ENCODE measurements at places on chromosomes 7 and 10.

- DNase-seq, result no peak
Observed at GRCh38 chr10:22002591-22003176, 846 bp downstream of the DNAJC1 start.

DNA sequence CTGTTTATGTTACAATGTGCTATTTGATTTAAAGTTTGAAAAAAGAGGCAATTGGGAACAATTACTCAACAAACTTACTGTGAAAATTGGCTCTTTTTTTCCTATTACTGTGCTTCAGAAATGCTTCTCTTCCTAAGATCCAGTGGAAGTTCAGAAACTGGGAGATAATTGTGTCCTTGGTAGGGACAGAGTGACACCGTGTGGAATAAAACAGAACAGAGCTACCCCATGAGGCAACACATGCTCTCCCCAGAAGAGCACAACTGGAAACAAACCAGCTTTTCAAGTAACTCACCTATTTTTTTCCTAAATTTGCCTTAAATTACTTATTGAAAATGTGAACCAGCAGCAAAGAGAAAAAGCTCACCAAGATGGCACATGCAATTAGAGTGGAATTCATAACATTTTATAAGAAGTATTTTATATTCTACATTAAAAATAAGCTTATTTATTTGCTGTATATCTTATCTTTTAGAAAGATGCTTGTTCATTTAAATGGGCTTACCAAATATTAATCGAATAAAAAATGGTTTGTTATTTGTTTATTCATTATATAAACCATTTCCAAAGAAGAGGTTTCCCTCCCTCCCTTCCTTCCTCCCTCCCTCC lies 346.1 kb upstream of the ANKRD30A start:
- peak; percentile 85 for DNase-seq

DNA sequence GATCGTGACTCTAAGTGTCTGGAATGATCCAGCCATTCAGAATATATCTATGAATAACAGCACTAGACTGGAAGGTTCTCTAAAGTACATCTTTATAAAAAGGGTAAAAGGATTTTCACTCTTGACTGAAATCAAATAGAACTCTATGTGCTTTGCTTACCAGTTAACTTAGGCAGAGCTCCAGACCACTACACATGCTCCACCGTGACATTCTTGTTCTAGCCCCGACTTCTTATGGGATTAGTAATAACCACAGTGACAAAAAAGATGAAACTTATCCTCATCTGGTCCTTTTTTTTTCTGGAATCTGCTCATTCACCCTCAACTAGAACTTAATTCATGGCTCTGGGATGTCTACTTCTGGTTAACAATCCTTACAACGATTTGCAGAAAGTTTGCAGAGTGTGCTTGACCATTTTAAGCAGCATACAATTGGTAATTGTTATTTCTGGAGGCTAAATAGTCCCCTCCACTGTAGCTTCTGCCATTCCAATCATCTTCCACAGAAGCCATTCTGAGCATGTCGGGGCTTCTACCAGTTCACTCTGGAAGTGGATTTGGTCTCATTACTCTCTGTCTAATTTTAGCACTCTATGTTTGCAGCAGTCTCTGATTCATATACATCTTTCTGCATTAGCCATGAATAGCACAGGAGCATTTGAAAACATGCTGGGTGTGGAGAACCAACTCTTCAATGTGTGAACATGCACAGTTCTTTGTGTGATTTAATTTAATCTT lies 163.7 kb upstream of the CDC14C start:
- DNase-seq, result no peak

DNA sequence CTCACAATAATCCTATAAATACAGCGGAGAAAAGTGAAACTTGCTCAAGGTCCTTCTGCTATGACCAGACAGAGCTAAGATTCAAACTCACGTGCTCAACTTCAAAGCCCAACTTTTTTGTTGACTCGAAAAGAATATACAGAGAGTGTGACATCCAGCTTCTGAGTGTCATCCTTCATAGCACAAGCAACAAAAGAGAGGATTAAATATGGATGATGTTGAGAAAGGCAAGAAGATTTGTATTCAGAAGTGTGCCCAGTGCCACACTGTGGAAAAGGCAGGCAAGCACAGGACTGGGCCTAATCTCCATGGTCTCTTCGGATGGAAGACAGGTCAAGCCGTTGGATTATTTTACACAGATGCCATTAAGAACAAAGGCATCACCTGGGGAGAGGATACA lies 2.1 kb upstream of the FAM3C start:
- DNase-seq, result peak; percentile 58

- no peak for DNase-seq
Observed at GRCh38 chr7:73896454-73896853, 35.5 kb downstream of the TMEM270 start.

DNA sequence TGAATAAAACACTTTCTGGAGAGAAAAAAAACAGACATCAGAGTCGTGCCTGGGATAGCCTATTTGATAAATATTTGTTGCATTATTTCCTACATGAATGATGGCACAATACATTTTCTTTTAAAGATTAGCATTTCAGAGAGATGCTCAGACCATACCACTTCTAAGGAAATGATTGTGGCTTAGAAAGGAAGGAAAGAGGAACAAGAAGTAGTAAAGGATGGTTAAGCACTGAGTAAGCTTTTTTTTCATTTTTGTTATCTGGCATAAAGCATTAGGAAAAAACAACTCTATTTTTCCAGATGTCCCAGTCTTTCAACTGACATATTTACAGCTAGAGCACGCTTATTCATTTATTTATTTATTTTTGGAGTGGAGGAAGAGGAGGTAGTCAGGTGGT lies 258.8 kb upstream of the TEX47 start:
- DNase-seq, result no peak

- DNase-seq, result no peak
Observed at GRCh38 chr7:150895809-150896208, 43.5 kb downstream of the AOC1 start.

- peak; percentile 77 for DNase-seq
Observed at GRCh38 chr10:55019439-55019838, 218.4 kb upstream of the PCDH15 start.

GRCh38 chr10:34719746-34720145 lies 95.3 kb downstream of the PARD3 start:
- DNase-seq, result no peak

- no peak for DNase-seq
Observed at GRCh38 chr7:87599336-87599735, 1.3 kb downstream of the ABCB1 start.

DNA sequence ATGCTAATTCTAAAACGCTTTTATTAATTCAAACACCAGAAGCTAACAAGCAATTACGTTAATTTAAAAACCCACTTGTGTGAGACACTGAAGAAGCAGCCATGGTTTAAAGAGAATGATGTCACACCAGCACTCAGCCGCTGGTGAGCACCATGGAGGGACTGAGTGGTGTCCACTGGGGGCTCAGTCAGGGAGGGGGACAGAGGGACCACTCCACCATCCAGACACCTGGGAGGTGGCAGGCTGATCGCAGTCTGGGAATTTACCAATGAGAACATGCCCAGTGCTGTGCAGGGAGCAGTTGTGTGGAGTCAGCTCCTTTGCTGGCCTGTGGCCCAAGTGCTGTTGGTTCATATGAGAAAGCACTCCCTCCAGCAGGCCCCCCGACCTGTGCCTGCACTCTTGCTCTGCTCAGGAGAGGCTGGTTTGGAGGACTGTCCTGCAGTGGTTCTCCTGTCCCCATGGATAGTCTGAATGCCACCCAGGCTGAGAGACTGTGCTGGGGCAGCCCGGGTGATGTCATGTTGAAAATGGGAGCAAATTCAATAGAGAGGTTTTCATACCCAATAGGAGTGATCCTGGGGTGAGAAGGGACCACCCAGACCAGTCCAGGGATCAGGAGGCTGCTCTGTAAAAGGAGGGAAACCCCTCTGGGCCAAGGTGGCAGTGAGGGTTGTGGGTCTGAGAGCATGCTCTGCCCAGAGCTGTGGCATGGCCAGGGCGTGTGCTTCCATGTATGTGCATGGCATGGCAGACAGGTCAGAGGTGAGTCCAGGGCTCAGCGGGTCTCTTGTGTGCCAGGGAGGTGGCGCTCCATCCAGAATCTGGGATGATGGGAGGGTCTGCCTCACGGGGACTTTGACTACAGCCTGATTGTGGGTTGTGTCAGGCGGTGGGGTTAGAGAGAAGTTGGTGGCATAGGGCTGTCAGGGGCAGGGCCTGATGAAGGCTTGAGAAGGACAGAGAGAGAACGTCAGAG lies 12.7 kb downstream of the ADCY1 start:
- no peak for DNase-seq

DNA sequence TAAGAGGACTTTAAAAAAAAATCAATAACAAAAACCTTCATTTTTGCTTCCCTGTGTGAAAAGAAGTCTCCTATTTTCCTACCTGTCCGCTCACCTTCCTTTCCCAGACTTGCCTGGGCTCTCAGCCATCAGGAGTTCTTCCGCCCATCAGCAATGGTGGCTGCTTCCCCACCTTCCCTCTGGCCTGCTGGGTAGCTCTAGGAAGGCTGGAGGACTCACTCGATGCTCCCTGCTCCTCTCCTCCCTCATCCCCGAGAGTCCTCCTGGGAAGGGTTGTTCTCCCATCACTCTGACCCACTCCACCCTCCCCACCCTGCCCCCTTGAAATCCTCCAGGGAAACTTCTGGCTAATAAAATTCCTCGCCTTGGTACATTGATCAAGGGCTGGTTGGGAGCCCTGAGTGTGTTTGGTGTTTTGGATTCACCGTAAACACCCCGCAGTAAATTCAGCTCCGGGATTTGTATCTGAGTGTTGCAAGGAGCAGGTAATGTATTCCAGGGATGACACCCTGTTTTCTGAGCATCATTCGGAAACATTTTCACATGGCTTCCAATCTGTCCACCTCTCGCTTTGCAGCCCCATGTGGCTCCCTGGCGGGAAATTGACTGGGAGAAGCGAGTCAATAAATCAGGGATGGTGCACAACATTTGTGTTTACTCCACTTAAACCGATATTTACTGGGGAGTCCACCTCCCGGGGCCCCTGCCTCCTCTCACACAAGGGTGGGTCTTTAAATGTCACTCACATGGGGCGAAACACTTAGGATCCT lies 126.4 kb upstream of the SDK1 start:
- no peak for DNase-seq

GRCh38 chr7:135174941-135175340 lies 4.4 kb upstream of the CYREN start:
- DNase-seq, result no peak

GRCh38 chr7:111264981-111265380 lies 174.1 kb downstream of the LRRN3 start:
- DNase-seq, result no peak

DNA sequence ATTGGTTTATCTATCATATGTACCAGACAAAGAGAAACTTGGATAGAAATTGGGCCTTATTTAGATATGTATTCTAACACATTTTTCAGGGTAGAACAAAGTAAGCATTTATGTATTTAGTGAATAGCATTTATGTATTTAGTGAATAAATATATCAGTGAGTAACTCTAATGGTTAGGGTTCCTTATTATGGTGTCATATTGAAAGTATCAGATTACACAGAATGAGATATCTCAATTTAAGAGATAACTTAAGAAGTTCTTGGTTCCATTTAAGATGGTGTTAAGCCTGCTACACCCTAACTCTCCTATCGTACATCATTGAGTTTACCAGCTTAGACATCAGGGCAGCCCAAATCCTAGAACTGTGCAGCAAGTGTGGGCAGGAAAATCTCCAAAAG lies 35.9 kb upstream of the DMTF1 start:
- no peak for DNase-seq

GRCh38 chr10:37552881-37553280 lies 304.5 kb downstream of the ZNF248 start:
- no peak for DNase-seq

- no peak for DNase-seq
Observed at GRCh38 chr7:21966271-21966670, 20.6 kb upstream of the CDCA7L start.

DNA sequence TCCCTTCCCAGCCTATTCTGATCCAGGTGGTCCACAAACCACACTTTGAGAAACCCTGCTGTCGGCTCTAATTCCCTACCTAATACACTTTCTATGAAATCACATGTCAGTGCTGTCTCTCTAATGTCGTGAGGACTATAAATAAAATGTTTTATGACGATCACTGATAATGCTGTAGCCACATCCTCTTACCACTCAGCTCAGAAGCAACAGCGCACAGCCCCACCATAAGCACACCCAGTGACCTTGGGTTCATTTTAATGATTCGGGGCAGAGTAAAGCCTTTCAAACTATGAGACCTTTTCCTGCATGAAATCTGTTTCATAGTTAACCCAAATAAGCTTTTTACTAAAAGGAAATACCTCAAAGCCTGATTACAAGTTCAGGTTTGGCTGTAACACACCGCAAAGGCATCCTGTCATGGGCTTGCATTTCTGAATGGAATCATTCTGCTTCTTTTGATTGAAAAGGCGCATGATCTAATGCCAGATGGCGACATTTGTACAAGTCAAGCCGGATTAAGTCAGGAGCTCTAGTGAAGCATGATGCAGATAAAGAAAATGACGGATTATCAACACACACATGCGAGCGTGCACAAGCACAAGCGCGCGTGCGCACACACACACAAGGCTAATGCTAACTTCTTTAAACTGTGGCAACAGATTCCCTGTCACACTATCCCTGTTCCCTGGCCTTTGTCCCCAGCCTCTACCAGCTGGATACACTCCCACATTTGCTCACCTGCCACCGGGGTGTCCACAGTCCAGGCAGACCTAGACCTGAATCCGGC lies 180.5 kb upstream of the PDE1C start:
- peak; percentile 44 for DNase-seq

DNA sequence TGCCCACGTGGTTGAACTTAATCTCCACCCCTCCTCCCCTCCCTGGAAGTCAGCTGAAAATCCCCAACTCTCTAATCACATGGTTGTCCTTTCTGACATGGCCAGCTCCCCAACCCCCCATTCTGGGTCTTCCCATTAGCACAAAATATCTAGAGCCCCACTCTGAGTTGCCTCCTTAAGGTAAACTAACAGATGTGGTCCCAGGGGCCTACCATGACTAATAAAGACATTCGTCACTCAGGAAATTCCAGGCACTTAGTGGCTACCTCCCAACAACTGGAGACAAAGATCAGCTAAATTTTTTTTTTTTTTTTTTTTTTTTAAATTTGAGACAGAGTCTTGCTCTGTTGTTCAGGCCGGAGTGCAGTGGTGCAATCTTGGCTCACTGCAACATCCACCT lies 21.1 kb downstream of the CCDC126 start:
- no peak for DNase-seq

GRCh38 chr10:35271086-35271858 lies 65.0 kb upstream of the CCNY start:
- no peak for DNase-seq

DNA sequence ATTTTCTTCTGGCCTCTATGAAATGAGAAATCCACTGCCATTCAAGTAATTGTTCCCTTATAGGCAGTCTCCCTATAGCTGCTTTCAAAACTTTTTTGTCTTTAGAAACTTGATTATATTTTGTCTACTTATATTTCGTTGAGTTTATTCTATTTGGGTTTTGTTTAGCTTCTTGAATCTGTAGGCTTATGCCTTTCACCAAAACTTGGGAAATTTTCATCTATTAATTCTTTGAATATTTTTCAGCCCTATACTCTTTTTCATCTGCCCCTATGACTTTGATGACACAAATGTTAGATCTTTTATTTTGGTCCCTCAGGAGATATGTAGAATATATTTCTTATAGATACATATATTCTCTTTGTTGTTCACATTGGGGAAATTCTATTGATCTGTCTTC lies 48.3 kb upstream of the HHEX start:
- DNase-seq, result no peak
